Right ventricle myocardium superior (tissue), 1 donor: ENCODE measurements at places on chromosomes 11 and 22.

DNA sequence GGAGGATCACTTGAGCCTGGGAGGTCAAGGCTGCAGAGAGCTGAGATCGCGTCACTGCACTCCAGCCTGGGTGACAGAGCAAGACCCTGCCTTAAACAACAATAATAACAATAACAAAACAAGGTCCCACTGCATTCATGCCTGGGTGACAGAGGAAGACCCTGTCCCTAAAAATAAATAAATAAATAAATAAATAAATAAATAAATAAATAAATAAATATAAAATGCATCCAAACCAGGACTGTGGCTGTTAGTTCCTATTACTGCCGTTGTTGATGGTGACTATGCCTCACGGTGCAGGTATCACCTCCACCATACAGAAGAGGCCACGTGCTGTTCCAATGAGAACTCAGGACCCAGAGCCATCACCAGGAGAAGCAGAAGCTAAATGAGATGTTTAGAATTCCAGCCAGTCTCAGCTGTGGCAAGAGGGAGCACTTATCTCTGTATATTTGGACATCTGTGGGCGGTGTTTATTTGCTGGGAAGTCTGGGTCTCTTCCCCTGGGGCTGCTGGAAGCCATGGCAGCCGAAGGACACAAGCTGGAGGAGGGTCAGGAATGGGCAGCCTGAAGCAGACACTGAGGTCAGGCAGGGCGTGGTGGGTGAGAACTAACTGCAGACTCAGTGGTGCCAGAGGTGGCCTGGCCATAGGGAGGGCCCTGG, 21.6 kb downstream of the C11orf86 start:
- DNase-seq, result peak; percentile 45

- no peak for DNase-seq
Measured at GRCh38 chr11:119318240-119319135, 1.6 kb upstream of the MCAM start.

DNA sequence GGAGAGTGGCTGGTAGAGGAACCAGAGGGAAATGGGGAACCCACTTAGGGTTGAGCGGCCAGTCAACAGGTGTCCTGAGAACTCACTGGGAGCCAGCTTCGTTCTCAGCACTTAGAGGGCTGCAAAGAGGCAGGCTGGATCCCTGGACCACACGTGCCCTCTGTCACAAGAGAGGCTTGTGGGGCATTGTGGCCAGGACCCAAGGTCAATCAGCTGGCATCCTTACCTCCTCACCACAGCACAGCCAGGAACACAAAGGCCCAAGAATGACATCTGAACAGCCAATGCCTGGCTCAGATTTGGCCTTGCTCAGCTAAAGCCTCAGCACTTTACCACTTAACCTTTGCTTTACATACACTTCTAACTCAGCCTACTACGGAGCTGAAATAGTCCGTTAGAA, 7.4 kb downstream of the MAPK8IP1 start:
- no peak for DNase-seq

GRCh38 chr11:119339589-119340334, 921 bp downstream of the C1QTNF5 start:
- DNase-seq, result peak; percentile 86

DNA sequence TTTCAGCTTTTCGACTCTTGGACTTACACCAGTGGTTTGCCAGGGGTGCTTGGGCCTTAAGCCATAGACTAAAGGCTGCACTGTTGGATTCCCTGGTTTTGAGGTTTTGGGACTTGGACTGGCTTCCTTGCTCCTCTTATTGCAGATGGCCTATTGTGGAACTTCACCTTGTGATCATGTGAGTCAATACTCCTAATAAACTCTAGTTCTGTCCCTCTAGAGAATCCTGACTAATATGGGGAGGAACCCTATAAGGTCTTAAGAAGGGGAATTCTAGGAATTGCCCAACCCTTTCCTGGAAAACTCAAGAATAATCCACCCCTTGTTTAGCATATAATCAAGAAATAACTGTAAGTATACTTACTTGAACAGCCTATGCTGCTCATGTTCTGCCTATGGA, 491.8 kb downstream of the TMEM135 start:
- no peak for DNase-seq

DNA sequence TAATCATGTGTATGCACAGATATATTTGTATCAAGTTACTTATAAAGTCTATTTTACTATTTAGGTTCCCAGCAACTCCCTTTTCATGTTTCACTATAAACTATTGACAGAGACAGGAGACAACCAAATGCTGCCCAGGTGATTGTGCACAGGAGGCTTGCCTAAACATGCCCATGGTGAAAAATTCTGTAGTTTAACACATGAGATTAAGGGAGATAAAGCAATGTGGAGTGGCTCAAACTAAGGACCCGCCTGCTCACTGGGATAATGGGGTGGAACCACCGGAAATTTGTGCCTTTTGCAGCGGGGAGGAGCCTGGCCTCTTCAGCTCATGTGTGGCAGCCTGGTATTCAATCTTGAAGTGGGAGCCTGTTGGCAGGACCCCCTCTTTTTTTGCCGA, 459.5 kb upstream of the CNTN5 start:
- no peak for DNase-seq

DNA sequence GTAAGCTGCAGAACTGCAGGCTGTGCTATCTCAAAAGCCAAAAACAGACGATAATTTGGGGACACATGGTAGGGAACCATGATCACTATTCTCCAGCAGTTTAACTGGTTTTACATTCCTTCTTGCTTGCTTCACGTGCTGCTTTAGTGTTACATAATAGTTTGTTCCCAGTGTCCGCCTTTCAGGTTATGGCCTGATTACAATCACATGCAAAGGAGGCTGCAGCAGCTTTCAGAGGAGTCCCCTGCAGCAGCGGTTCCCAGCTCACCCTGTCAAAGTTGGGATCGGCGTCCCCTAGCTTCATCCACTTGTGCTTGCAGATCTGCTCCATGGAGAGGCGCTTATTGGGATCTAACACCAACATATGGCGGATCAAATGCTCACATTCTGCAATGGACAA, 39.2 kb upstream of the APOA1 start:
- DNase-seq, result no peak

- DNase-seq, result no peak
Measured at GRCh38 chr22:40007853-40008710, 13.3 kb downstream of the FAM83F start.

DNA sequence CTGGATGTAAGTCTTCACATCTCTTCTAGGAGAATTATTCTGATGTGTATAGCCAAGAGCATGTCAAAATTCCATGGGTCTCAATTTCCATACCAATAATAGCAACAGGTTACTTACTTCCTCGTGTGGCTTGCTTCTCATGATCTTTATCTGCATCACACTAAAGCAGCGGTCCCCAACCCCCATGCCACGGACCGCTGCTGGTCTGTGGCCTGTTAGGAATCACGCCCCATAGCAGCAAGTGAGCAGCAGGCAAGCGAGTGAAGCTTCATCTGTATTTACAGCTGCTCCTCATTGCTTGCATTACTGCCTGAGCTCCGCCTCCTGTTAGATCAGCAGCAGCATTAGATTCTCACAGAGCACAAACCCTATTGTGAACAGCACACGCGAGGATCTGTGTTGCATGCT, 28.9 kb upstream of the SLC25A1 start:
- DNase-seq, result no peak

DNA sequence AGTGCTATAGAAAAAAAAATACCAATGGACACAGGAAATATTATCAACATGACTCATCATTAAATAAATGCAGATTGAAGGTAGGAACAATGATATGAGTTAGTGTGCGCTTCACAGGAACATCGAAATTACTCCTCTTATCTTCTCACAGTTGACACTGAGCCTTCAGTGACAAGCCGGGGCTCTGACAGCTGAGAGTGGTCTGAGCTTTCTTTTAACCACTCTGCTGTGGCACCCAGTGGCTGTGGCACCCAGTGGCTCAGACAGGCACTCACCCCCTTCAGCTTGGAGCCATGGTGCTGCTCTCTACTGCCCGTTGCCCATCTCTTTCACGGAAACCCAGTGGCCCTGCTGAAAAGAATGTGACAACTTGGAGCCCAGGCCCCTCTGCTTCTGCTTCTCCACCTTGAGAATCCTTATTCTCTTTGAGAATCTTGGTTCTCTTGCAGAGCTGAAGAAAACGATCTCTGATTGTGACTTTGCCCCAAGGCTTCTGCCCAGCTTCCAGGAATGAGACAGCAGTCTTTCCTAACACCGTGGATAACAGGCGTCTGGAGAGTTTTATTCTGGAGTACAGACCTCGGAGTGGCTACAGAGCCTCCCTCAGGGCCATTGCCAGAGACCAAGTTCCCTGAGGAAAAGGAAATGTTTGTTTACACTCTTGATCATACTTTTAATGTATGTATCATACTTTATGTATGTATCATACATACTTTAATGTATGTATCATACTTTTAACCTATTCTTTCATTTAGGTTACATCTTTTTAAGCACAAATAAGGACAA, 37.1 kb upstream of the OR8B8 start:
- DNase-seq, result no peak

DNA sequence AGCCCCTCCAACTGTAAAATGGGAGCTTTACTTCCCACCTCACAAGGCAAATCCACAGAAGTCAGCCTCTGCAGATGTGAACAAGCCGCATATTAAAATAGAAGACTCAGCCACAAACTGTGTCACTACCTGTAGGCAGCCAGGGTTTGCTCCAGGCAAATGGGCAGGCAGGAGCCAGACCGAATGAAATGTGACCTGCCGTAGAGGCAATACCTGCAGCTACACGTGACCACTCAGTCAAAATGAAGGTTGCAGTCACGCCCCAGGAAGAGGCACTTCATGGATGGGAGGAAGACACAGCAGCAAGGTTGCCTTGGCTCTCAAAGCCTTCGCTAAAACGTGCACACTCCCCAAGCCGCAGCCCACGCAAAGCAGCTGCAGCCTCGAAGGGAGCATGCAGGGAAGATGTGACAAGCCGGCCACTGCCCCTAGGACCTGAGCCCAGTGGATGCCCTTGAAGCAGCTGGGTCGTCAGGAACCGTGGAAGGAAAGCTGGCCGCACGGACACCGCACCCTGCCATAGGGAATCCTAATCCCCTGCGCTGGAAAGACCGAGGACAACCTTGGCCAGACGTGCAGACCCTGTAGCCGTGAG, 53.1 kb downstream of the SHANK2 start:
- DNase-seq, result no peak

DNA sequence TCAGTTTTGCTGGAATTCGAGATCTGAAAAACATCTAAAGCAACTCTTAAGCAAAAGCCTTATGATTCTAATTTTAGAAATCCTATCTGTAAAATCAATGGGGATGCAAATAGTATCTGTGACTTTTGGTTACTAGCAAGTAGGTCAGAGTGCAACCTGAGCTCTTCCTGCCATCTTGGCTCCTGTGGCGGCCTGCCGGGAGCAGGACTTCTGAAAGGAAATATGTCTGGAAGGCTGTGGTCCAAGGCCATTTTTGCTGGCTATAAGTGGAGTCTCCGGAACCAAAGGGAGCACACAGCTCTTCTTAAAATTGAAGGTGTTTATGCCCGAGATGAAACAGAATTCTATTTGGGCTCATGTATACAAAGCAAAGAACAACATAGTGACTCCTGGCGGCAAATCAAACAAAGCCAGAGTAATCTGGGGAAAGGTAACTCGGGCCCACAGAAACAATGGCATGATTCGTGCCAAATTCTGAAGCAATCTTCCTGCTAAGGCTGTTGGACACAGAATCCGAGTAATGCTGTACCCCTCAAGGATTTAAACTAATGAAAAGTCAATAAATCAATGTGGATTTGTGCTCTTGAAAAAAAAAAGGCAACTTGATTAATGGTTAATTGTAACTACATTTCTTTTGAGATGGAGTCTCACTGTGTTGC, 1.7 kb downstream of the SAMM50 start:
- DNase-seq, result no peak

DNA sequence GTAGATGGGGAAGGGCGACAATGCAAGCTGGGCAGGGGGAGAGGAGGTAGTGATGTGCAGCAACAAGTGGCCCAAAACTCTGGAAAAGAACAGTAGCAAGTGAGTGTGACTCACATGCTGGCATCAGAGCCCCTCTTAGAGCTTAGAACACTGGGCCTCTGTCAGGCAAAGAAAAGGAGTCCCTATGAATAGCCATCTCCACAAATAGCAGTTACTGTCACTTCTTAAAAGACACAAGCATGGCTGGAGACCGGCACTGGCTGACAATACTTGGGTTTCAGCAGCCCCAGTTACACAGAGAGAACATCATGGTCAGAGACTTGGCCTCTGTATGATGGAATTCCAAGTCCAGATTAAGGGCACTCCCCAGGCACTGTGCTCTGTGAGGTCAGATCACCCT, 58.2 kb downstream of the PRCP start:
- no peak for DNase-seq

DNA sequence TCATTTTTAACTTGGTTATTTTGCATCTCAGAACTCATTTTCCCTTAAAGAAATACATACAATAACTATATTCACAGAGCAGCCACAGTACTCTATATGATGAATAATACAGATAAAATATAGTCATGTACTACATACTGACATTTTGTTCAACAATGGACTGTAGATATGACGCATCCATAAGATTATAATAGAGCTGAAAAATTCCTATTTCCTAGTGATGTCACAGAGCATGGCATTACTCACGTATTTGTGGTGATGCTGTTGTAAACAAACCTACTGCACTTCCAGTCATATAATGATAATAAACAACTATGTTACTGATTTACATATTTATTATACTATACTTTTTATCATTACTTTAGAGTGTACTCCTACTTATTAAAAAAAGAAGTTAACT, 38.7 kb downstream of the NARS2 start:
- no peak for DNase-seq

DNA sequence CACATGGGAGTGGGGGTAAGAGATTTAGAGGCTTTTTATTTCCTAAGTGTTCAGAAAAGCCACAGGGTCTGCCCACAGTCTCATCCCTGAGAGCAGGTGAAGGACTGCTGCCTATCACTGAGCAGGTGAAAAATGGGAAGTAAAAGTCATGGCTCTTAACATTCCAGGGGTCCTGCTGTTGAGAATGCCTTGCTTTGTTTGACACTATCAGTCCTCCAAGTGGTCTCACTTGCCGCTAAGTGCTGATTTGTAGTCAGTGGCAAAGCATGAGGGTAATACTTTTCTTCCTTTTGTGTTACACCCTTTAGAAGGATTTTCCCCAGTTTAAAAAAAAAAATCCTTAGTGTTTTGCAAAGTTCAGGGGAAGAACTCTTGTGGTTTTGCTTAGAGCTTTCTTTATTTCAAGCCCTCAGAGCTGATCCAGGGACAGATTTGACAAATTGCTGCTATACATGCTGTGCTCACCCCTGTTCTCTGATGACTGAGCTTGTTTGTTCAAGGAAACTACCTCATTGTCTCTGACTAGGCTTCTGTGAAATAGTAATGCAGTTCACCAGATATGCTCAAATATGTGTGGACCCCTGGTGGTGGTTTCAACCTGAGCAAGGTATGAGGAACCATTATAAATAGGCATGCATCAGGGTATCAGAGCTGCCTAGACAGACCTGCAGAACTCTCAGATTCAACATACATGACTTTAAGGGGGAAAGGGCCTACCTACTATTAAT, 141.0 kb downstream of the ARHGAP42 start:
- DNase-seq, result no peak
